SJSA1 (cell line): ENCODE measurements at places on chromosomes 2 and 18. TPM values are rescaled to one million over a fixed set of nuclear protein-coding genes. Genes with fewer than 3 reads are reported as not detected.

DNA sequence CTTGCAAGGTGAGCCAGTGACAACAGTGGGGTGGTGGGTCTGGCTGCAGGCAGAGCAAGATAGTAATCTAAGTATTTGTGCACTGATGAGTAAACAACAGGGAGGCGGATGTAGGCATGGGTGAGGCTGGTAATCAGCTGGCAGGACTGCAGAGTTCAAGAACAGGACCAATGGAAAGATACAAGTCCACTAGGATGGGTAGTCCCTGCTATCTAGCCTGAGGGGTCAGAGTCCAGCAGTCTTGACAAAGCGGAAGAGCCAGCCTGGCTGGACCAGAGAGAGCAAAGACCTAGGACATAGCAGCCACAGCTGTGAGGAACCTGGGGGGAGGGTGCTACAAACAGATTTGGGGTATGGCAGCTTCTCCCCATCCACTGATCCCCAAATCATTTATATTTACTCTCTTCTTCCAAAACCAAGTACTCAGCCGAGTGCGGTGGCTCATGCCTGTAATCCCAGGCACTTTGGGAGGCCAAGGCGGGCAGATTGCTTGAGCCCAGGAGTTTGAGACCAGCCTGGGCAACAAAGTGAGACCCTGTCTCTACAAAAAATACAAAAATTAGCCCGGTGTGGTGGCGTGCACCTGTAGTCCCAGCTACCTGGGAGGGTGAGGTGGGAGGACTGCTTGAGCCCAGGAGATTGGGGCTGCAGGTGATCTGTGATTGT is 25.9 kb downstream of the VIL1 start:
- no peak overlapping the region for H3K27ac ChIP-seq
- peaks cover 5% of the 10 kb centered on the region for H3K4me1 ChIP-seq
- H3K27me3 ChIP-seq = no peaks in the 10 kb centered on the region
- H3K4me3 ChIP-seq = no peak overlapping the region
- no peak for DNase-seq

- H3K4me3 ChIP-seq = no peak overlapping the region
- no peaks in the 10 kb centered on the region for H3K36me3 ChIP-seq
- no peaks in the 10 kb centered on the region for H3K27me3 ChIP-seq
These were observed 310.5 kb downstream of the PTPRM start for GRCh38 chr18:7877609-7878008.

DNA sequence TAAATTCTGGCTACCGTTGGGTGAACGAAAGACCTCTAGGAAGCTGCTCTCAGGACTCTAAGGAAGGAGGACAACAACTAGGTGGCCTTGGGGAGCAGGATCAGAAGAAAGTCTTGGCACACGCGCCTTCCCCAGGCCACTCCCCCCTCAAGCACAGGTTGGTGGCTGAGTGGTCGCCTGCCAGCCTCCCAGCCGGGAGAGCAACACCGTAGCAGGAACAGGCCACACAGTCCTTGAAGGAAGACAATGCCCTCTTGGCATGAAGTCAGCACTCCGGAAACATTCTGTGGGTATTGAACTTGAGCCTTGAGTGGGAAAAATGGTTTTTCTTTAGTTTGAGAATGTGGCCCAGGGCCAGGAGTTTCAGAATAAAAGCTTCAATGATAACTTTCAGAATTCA is 87.4 kb upstream of the AGAP1 start:
- DNase-seq = no peak
- peaks cover 4% of the 10 kb centered on the region; the same call in 1 of the 2 replicates for H3K4me1 ChIP-seq
- H3K27ac ChIP-seq = no peak overlapping the region
- no peaks in the 10 kb centered on the region for H3K27me3 ChIP-seq

- DNase-seq = no peak
- H3K27me3 ChIP-seq = no peaks in the 10 kb centered on the region
- H3K36me3 ChIP-seq = no peaks in the 10 kb centered on the region
- H3K27ac ChIP-seq = no peak overlapping the region
- no peak overlapping the region for H3K4me3 ChIP-seq
- H3K4me1 ChIP-seq = no peaks in the 10 kb centered on the region; the same call in 1 of the 2 replicates
These were observed 153.8 kb upstream of the SLC39A10 start for GRCh38 chr2:195503208-195503607.

- no peaks in the 10 kb centered on the region for H3K4me1 ChIP-seq
- no peaks in the 10 kb centered on the region for H3K36me3 ChIP-seq
- no peak for DNase-seq
- no peak overlapping the region for H3K27ac ChIP-seq
- no peak overlapping the region for H3K4me3 ChIP-seq
These were observed 494.4 kb downstream of the TMX3 start for GRCh38 chr18:68220458-68220857.

GRCh38 chr2:20213651-20214565 is 11.0 kb downstream of the SDC1 start:
- no peaks in the 10 kb centered on the region for H3K27me3 ChIP-seq
- peaks cover 11% of the 10 kb centered on the region; the same call in 1 of the 2 replicates for H3K36me3 ChIP-seq
- DNase-seq = no peak
- H3K4me1 ChIP-seq = no peaks in the 10 kb centered on the region
- no peak overlapping the region for H3K4me3 ChIP-seq
- no peak overlapping the region for H3K27ac ChIP-seq

DNA sequence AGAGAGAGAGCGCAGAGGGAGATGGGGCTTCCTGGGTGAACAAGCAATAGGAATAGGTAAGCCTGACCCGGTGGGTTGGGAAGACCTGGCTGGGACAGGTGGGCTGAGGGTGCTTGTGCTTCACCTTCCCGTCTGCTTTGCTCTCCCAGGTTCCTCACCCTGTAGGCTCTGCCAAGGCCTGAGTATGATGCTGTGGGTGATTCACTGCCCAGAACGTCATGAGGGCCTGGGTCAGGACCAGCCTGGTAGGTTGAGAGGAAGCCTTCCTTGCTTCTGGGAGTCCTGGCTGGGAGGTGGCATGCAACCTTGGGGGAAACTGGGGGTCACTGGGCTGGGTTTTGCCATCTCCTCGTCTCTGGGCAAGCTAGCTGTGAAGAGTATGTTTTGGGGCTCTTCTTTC is 220.2 kb upstream of the APCDD1 start:
- no peaks in the 10 kb centered on the region for H3K4me1 ChIP-seq
- H3K27ac ChIP-seq = no peak overlapping the region
- H3K4me3 ChIP-seq = no peak overlapping the region
- no peaks in the 10 kb centered on the region for H3K27me3 ChIP-seq
- H3K36me3 ChIP-seq = no peaks in the 10 kb centered on the region

- H3K27me3 ChIP-seq = no peaks in the 10 kb centered on the region
- no peak overlapping the region for H3K4me3 ChIP-seq
- no peak for DNase-seq
- no peaks in the 10 kb centered on the region for H3K4me1 ChIP-seq
These were observed 155.4 kb downstream of the THSD7B start for GRCh38 chr2:136920652-136921333.

GRCh38 chr2:170298861-170299429 is 121.0 kb downstream of the MYO3B start:
- H3K4me1 ChIP-seq = no peaks in the 10 kb centered on the region
- no peaks in the 10 kb centered on the region for H3K36me3 ChIP-seq
- H3K27me3 ChIP-seq = peaks cover 5% of the 10 kb centered on the region; the same call in 1 of the 2 replicates

DNA sequence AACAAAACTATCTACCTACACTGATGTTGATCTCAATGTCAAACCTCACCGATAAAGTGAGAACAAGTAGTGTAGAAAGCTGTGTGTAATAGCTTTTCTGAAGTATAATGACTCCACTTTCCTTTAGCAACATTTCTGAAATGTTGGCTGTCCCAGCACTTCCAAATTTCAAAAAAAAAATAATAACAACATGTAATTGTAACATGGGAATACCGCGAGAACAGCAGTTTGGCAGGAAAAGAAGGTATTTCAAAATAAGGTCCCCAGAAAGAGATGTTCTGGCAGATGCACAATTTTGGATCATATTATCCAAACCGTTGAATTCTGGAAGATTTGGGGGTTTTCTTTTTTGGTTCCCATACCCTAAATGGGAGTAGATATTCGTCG is 352.0 kb downstream of the ARHGAP15 start:
- peaks cover 8% of the 10 kb centered on the region for H3K4me1 ChIP-seq
- H3K36me3 ChIP-seq = no peaks in the 10 kb centered on the region
- H3K4me3 ChIP-seq = no peak overlapping the region
- no peak for DNase-seq

DNA sequence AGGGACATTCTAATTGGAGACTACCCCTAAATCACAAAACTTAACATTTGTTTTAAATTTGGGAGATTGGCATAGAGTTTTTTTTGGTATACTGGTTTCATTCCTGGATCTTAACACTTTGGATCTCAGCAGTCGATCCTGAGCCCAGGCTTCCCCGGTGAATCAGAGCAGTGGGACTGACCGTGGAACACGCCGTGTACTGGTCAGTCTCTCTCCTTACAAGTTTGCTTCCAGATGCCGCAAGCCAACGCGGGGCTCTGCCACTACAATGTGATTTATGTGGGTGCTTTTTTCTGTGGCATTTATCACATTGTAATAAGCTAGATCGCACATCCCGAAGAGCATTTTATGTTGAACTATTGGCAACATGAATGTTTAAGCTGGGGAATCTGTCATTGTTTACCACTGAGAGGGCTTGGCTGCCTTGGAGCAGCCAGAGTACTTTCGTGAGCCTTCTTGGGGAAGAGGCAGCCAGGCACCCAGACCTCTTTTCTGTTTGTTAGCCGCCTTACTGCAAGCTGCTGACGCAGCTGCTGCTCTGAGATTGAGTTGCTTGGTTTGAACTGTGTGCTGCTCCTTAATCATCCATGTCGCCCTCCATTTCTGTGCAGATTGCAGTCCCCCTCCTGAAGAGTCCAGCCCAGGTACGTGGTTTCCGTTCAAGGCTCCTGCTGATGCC is 49.3 kb downstream of the COA5 start:
- no peak overlapping the region for H3K27ac ChIP-seq
- H3K36me3 ChIP-seq = peaks cover 27% of the 10 kb centered on the region
- DNase-seq = no peak
- H3K4me1 ChIP-seq = no peaks in the 10 kb centered on the region; the same call in 1 of the 2 replicates
- H3K4me3 ChIP-seq = no peak overlapping the region

GRCh38 chr2:169510496-169510895 is 994 bp downstream of the KLHL41 start:
- no peaks in the 10 kb centered on the region for H3K36me3 ChIP-seq
- no peaks in the 10 kb centered on the region for H3K27me3 ChIP-seq
- no peak overlapping the region for H3K4me3 ChIP-seq
- no peak for DNase-seq

DNA sequence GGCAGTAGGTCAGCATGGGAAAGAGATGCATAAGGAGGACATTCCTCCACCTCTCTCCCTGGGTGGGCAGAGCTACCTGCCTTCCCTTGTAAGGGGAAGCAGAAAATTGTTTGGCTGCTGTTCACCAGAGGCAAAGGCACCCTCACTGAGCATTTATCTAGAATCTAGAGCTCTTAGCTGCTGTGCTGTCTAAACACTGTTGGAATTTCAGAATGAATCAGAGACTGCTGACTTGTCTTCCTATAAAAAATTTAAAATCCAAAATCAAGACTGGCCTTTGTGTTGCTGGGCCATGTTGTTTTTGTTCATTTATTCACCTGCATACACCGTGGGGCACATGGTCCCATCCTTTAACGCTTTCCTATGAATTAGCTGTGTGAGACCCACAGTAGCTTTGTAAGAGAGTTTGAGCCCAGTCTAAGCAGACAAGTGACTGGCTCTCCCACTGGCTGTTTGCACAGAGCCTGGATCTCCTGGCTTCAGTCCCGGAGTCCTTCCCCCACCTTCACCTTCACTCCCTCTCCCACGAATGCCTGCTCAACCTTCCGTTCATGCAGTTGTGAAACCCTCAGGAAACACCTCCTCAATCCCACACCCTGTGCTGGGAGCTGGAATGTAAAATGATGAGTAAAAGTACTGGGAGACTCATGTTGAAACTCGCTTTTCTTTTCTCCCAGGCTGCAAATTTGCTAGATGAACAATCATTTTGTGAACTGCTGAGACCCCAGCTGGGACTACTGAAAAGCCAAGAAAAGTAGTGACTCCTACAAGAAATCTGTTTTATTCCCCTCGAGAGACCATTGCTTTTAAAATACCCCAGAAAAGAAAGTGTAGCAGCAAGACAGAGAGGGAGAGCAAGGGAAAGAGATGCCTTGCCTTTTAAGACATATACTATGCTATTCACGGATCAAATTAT is 76.2 kb downstream of the FAM168B start:
- no peak overlapping the region for H3K27ac ChIP-seq
- no peak overlapping the region for H3K4me3 ChIP-seq
- no peaks in the 10 kb centered on the region for H3K36me3 ChIP-seq
- no peaks in the 10 kb centered on the region for H3K4me1 ChIP-seq
- H3K27me3 ChIP-seq = peaks cover 10% of the 10 kb centered on the region
- no peak for DNase-seq

DNA sequence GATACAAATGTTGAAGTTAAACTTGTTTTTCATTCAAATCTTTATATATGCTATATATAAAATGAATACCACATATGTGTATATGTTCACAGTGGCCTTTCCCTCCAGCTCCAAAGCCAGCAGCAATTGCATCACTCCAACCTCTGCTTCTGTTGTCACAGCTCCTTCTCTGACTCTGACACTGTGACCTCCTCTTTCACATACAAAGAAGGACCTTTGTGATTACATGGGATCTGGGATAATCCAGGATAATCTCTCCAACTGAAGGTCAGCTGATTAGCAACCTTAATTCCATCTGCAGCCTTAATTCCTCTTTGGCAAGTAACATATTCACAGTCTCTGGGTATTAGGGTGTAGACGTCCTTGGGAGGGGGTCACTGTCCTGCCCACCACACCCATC is 8.4 kb downstream of the FLACC1 start:
- H3K4me3 ChIP-seq = no peak overlapping the region
- DNase-seq = no peak
- H3K27ac ChIP-seq = no peak overlapping the region
- H3K27me3 ChIP-seq = no peaks in the 10 kb centered on the region

DNA sequence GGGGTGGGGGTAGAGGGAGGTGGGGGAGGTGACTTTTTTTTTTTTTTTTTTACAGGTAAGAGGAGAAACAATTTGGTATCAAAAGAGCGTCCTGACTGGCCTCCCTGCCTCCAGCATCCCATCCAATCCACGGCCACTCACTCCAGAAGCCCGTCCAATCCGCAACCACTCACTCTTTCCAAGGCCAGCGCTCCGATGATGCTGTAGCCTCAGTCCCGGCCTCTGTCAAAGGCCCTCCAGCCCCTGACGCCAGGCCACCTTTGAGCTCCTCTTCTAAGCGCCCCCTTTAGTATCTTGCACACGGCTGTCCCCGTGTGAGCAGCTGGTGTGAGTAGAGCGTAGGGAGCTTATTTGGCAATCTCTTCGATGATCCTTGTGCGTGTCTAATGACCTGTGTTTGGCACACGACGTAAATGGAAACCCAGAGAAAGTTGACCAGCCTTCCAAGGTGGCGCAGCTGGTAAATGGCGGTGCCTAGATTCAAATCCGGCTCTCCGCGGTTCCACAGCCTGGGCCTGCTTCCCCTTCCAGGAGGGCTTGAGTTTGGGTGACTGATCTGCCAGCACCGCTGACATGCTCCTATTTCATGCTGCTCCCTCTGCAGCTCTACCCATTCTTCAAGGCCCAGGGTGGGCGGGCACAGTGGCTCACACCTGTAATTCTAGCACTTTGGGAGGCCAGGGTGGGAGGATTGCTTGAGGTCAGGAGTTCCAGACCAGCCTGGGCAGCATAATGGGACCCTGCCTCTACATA is 23.8 kb upstream of the PXDN start:
- H3K36me3 ChIP-seq = no peaks in the 10 kb centered on the region
- no peak overlapping the region for H3K4me3 ChIP-seq
- H3K27me3 ChIP-seq = no peaks in the 10 kb centered on the region

Gene REG1B
- not detected in 2 replicates for total RNA-seq

Gene DSEL
- total RNA-seq = 5.7 and 11.0 TPM in 2 replicates

Gene C2orf78
- 0.03 TPM in 1 of 2 replicates, not detected in the other for total RNA-seq

Gene SLC40A1
- 0.87 TPM in 1 of 2 replicates, not detected in the other for total RNA-seq

Gene STPG4
- total RNA-seq = not detected in 2 replicates
